ENCODE measurements at places on chromosomes 6 and 20.

- no peak for DNase-seq
Observed at GRCh38 chr20:32872266-32872665, 13.5 kb downstream of the EFCAB8 start.

DNA sequence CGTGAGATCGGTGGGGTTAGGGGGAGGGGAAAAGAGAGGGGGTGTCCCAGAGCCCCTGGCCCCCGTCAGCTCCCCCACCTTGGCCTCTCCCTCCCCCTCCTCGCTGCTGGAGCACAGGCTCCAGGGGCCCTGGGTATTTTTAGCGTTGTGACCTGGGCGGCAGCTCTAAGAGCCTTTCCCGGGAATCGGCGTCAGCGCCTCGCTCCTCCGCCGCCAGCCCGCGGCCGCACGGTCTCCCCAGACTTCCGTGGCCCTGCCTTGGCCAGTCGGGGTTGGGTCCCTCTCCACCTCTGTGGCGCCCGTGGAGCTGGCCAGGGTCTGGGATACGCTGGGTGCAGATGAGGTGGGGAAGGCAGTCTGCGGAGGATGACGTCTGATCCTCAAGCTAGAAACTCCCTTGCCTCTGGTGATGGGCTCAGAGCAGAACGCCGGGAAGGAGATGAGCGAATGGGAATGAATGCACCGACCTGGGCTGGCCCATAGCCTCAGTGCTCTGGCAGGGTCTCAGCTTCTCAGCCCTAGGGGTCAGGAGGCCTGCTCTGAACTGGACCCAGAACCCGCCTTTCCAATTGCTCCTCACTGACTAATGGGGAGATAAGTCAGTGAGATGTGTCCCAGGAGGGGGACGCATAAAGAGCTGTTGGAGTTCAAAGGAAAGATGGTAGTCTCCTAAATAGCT, 883 bp upstream of the DBNDD2 start:
- peak; percentile 14 for DNase-seq

DNA sequence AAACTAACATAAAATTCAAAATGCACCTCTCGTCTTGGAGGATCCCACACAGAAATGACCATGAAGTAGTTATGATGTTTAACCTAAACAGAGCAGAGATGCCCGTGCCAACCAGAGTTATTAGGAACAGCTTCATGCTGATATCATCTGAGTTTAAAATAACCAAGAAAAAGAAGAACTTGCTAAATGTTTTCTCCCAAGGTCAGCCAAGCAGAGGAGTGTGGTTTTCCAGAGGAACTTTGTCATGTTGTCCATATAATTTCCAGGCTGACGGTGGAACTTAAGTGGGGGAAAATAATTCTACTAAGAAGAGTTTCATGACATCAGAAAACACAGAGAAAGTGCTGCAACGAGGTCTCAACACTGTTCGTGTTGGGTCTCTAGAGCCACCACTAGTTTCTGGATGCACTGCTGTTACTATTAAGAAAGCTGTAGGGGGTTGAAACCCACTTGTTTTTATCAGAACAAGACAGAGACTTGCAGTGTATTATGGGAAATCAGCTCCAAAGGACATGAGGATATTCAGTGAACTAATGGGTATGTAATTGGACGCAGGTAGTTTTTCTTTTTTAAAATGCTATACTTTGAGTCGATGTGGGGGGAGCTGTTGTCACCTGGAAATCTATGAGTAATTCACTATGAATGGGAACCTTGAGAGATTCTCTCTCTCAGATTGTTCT, 5.2 kb downstream of the AGPAT4 start:
- no peak for DNase-seq

- no peak for DNase-seq
Observed at GRCh38 chr6:24932832-24933231, 2.9 kb downstream of the RIPOR2 start.

GRCh38 chr6:116210750-116211425, 43.0 kb downstream of the TSPYL4 start:
- DNase-seq: no peak

DNA sequence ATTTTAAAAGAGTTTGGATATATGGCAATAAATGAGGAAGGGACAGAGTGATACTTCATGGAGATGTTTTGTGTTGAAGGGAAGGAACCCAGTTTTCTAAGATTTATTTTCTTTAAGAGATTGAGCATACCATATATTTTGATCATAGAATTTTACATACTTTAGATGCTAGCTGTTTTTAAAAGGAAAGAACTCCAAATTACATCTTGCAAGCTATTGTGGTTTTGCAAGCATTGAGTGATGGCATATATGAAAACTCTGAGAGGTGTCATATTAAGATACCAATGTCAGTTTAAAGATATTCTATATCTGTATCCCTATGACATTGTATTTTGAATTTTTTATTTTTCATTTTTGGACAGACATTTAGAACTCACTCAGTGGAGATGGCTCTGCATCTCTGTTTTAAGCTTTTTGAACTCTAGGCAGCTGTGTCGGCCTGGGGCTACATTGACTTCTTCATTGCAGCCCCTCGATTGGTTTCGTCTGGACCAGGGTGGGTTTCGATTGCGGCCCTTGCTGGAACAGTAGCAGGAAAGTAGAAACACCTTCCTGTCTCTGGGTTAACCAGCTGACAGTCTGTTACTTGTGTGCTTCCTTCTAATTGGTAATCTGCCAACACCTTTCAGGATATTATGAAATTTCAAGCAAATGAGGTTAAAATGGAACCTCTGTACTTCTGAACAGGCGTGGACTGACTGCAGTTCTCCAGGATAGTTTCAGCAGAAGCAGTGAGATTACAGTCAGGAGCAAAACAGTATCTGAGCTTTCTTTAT, 14.0 kb downstream of the IGF2R start:
- no peak for DNase-seq

DNA sequence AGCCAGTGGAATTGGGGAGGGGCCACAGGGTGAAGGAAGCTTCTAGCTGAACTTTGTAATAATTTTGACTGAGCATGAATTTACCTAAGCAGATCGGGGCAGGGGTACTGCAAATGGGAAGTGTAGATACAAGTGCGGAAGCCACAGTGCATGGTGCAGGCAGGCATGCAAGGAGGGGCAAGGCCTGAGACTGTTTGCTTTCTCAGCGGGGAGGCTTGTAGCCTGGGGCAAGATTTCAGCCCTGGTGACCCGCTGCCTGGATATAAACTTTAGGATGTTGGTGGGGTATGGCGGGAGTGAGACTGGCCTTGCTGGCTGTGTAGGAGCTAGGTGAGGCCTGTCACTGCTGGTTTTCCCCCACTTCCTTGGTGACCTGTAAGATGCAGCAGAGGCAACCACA, 266.4 kb upstream of the PREP start:
- DNase-seq: no peak

DNA sequence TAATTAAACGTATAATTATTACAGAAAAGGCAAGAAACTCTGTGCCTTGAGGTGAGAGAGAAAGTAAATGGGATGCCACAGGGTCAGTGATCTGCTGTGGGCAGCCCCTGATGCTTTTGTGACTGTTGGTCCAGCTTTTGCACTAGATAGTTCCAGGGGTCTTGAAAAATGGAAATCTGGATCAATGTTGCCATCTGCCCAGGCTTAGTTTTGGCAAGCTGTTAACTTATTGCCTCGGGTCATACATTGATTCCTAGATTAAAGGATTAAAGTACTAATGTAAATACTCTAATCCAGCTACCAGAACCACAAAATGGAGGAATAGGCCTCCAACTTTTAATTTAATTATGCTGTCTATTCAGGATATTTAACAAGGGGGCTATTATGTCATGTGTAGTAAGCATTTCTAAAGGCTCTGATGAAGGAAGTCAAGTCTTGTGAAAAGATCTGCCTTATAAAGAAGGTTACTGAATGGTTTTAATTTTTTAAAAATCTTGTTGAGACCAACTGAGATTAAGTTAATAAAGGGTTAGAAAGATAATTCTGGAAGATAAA, 376.0 kb upstream of the HS3ST5 start:
- no peak for DNase-seq

DNA sequence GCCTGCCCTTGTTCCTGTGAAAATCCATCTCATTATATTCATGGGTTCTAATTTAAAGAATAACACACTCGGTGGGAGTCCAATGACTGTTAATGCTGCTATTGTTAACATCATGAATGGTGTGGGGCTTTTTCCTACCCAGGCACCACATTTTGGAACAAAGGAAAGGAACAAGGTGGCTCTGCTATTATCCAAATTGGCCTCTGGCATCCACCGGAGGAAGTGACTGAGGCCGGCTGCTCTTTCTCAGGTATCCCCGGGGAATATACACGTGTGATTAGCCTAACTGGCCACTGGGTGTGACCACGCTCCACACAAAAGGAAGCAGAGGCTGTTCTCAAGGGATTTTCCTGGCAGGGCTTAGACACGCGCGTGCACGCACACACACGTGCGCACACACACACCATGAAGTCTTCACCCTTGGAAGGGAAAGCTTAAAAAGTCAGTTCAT, 601.2 kb upstream of the ARID1B start:
- DNase-seq: no peak

GRCh38 chr6:53938810-53939209, 144.0 kb downstream of the LRRC1 start:
- no peak for DNase-seq

- peak; percentile 39 for DNase-seq
Observed at GRCh38 chr6:131694832-131695426, 6.3 kb downstream of the OR2A4 start.

- no peak for DNase-seq
Observed at GRCh38 chr20:1890469-1891262, 4.5 kb upstream of the SIRPA start.

DNA sequence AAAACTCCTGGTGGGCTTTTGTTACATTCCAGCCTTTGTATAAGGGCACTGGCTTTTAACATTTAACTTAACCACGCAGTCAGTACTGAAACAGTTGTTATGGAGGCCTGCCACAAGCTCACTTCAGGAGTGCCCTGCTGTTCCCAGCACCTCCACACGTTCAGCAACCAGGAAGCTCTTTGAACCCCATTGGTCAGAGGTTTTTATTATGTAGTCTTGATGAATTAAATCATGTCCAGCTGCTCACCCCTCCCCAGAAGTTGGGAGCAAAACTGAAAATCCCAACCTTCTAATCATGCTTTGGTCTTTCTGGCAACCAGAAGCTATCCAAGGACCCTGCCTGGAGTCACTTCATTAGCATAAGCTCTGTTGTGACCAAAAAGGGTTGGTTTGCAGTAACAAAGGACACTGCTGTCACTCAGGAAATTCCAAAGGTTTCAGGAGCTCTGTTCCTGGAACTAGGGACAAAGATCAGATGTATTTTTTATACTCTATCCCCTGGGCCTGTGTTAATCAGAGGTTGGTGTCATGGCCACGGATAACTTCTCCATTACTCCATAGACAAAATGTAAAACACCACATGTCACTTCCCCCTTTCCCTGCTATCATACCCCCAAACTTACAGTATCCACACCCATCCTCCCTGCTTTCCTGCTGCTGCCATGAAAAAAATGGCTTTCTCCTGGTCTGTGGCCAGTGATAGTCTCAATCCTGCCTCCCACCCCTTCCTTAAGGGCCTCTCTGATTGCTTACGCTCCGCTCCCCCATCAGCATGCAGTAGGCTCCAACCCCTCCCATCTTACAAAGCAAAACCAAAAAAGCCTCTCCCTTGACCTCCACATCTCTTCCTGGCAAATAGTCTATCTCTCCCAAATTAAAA, 3.1 kb downstream of the ARMC12 start:
- DNase-seq: no peak

GRCh38 chr6:109791301-109791700, 100.2 kb downstream of the FIG4 start:
- no peak for DNase-seq

- DNase-seq: no peak
Observed at GRCh38 chr20:36645353-36645752, 643 bp downstream of the SLA2 start.

DNA sequence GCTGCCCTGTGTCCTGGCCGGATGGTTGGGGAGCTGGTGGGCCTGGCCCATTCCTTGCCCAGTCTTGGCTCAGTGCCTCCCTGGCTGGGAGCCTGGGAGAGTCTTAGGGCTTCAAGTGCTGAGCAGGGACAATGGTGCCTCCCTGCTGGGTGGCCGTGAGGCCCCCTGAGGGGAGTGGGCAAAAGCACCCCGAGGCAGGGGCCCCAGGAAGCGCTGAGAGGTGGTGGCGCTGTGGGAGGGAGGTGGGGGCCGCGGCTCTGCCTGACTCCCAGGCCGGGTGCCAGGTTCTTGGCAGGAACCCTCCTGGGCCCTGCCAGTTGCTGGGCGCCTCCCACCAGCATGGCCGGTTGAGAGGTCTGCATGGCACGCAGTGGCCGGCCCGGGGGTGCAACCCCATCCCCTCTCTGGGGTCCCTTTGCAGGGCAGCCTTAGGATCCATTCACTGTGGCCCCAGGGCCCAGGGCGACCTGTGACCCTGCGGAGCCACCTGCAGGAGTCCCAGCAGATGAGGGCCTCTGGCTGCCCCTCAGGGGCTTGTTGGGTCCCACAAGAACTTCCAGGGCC, 9.2 kb upstream of the RPS21 start:
- no peak for DNase-seq

GRCh38 chr20:41627611-41628244, 9.6 kb upstream of the CHD6 start:
- DNase-seq: no peak

GRCh38 chr6:137202078-137202477, 17.1 kb downstream of the IFNGR1 start:
- no peak for DNase-seq

GRCh38 chr20:48349656-48350055, 478.1 kb downstream of the PREX1 start:
- no peak for DNase-seq

GRCh38 chr6:11021714-11022113, 22.4 kb downstream of the ELOVL2 start:
- no peak for DNase-seq

DNA sequence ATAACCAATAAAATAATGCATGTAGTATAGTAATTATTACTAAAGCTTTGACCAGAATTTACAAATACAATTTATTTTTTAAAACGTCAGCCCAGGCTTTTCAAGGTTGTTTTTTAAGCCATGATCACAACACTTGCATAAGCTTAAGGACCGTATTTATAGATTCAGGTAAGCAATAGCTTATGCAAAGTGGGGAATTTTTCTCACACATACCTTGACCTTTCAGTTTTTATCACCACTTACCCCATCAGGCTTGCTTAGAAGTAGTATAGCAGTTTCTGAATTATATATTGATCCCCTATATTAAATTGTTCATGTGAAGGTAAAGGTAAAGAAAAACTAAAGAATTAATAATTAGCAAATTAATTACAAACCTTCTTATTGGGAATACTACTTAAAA, 232.3 kb upstream of the FKBP1C start:
- no peak for DNase-seq

- DNase-seq: no peak
Observed at GRCh38 chr6:41559655-41560427, 13.7 kb downstream of the FOXP4 start.

- no peak for DNase-seq
Observed at GRCh38 chr6:32637883-32638282, 677 bp downstream of the HLA-DQA1 start.

DNA sequence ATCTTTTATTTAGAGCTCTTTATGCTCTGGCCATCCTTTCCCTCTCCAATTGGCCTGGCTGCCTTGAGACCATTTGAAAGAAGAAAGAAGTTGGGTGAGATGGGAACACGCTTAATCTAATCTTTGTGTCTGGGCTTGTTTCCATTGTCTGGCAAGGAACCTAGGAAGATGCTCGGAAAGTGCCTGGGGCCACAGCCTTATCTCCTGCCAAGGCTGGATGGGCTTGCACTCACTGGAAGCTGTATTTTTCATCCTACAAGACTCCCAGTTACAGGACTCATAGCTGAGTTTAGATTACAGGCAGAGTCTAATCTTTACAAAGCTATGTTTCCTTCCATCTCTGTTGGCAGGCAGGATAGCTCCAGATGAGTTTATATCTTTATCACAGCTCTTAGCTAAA, 33.1 kb upstream of the CDYL start:
- no peak for DNase-seq

GRCh38 chr6:150018846-150019580, 6.3 kb downstream of the RAET1L start:
- no peak for DNase-seq
